ENCODE measurements at places on chromosomes 12 and 14. TPM values are rescaled to one million over a fixed set of nuclear protein-coding genes. Genes with fewer than 3 reads are reported as not detected.

- DNase-seq: no peak
Observed at GRCh38 chr12:77294016-77294415, 228.6 kb upstream of the E2F7 start.

- no peak for DNase-seq
Observed at GRCh38 chr12:28033538-28033915, 61.0 kb upstream of the PTHLH start.

The MDGA2 gene
- not detected for total RNA-seq

The CMKLR1 gene
- total RNA-seq: 4.7 TPM

The RNASE1 gene
- 126 TPM for total RNA-seq

The TAPBPL gene
- total RNA-seq: 15.2 TPM

The AP5M1 gene
- 49.8 TPM for total RNA-seq

Data from heart right ventricle (tissue), 16 donors.